ENCODE measurements at places on chromosomes 5 and 9. TPM values are rescaled to one million over a fixed set of nuclear protein-coding genes. Genes with fewer than 3 reads are reported as not detected.

GRCh38 chr9:113641100-113641885, 177.8 kb downstream of the RGS3 start:
- no peak for DNase-seq

- no peak for DNase-seq
Measured at GRCh38 chr5:131719564-131719963, 77.3 kb downstream of the FNIP1 start.

DNA sequence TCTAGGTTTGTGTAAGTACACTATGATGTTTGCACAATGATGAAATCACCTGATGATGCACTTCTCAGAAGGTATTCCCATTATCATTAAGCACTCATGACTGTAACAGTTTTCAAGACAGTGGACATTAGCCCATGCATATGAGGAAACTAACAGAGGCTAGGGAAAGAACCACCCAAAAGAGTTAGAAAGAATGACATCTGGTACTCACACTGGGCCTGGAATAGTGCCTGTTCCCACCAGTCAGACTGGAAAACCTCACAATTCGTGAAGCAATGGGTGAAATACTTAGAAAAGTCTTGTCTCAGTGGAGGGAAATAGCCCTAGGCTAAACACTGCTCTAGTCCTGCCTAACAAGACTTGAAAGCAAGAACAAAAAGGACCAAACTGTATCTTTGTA, 117.4 kb upstream of the GDNF start:
- no peak for DNase-seq

- DNase-seq = no peak
Measured at GRCh38 chr5:132853323-132853722, 12.9 kb downstream of the GDF9 start.

- DNase-seq = no peak
Measured at GRCh38 chr5:78751872-78752271, 103.3 kb upstream of the LHFPL2 start.

- DNase-seq = no peak
Measured at GRCh38 chr9:12170456-12170855, 522.7 kb upstream of the TYRP1 start.

DNA sequence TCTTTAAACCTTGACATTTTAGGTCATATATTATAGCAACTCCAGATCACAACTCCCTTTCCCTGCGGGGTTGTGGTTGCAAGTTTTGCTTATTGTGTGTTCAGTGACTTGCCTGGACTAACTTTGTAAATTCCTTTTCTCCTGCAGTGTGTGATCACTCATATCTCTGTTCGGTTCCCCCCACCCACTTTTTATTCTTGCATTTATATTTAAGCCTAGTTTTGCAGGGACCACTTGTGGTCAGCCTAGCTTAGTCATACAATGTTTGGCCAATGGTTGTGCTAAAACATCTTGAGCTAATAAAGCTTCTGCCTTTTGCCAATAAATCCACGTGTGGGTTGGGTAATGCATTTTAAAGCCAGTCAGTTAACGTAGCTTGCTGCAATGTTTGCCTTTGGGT, 146.5 kb upstream of the IRX4 start:
- no peak for DNase-seq

- no peak for DNase-seq
Measured at GRCh38 chr5:158731014-158731413, 368.7 kb downstream of the EBF1 start.

DNA sequence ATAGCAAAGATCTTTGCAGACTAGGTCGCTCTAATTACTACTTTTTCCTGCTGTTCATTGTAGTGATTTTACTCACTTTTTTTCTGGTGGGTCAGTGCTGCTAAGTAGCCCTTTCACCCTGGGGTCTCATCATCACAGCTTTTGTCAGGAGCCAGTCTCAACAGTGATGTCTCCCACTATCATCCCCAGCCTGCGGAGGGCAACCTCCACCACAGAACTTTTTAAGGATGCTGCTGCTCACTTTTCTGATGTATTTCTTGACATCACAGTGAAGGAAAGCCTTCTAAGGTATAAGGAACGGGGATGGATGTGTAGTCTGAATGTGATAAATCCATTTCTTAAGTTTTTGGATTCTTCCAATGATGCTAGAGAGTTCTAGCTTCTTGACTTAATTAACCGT, 242.5 kb upstream of the RIOK2 start:
- no peak for DNase-seq

- DNase-seq = peak; percentile 23
Measured at GRCh38 chr5:172334196-172334595, 50.6 kb upstream of the UBTD2 start.

GRCh38 chr5:164097749-164098148, 592.3 kb downstream of the MAT2B start:
- peak; percentile 74 for DNase-seq

DNA sequence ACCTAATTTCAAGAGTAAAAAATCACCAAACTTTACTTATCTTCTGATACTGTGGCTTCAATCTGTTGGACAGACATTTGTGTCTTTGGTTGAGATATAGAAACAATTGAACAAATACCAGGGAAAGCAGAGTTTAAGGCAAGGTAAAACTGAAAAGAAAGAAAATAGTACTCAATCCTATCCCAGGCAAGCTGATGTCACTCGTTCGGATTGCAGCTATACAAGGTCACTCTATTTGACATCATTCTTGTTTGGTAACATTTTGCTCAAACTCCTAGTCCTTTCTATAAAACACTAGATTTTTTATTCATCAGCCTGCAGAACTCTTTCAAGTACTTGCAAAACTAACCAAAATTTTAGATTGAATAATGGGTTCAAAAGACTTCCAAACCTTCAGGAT, 91.9 kb upstream of the ANKRD55 start:
- DNase-seq = no peak

GRCh38 chr9:4600368-4600767, 61.7 kb upstream of the PLPP6 start:
- no peak for DNase-seq

GRCh38 chr9:70772601-70773000, 348.8 kb downstream of the TRPM3 start:
- DNase-seq = no peak

GRCh38 chr9:87708986-87709728, 16.8 kb upstream of the CTSL start:
- DNase-seq = no peak

LHX3 gene
- not detected for total RNA-seq

PCDHGA10 gene
- total RNA-seq = 0.90 TPM

LSM11 gene
- 3.1 TPM for total RNA-seq

FCN1 gene
- not detected for total RNA-seq

SHOC1 gene
- not detected for total RNA-seq

MARVELD2 gene
- total RNA-seq = 0.17 TPM

PCDHGB6 gene
- 0.10 TPM for total RNA-seq
